ENCODE measurements at places on chromosomes 13 and 19.

DNA sequence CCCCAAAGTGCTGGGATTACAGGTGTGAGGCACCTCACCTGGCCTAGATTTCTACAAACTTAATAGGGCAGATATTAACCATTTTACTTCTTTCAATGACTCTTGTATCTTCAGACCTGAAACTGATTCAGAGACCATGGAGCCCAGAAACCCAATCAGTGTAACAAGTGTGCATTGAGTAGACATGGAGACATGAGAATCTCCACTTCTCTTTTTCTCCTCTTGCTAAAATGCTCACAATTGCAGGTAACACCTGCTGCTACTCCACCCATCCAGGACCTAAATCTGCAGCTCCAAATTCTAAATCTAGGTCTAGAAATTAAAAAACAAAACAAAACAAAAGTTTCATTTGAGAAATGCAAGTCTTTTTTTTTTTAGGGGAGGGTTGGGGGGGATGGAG lies 42.2 kb upstream of the ZNF681 start:
- no peak for DNase-seq
- no peaks in the 10 kb centered on the region for H3K36me3 ChIP-seq
- no peaks in the 10 kb centered on the region for H3K4me1 ChIP-seq
- H3K27me3 ChIP-seq: no peaks in the 10 kb centered on the region
- H3K4me3 ChIP-seq: no peak overlapping the region

DNA sequence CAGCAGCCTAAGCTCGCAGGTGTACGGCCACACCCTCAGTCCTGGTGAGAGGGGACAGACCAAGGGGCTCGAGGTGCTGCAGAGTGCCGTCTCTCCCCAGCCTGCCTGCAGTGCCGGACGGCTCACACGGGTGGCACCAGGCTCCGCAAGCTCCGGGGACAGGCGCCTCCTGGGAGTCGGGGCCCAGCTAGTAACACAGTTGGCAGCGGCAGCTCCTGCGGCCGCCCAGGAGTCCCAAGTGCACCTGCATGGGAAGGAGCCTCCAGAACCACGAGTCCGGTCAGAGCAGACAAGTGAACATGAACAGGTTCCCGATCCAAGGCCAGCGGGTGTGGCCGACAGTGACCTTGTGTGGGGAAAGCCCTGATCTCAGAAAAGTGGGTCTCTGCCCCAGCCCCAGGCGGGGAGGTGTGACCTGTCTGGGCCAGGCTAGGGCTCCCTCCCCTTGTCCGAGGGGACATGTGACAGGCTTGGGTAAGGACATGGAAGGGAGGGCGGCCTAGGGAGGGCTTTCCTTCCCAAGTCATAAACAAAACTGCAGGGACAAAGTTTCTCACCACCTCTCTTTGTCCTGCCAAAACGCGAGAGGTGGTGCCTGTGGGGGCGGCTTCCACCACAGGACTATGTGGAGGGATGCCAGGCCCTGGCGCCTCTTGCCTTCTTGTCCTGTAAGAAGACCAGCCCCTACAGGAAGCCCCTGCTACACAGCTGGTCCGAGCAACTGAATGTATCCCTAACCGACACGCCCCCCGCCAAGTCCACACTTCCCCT lies 46.5 kb downstream of the MLLT1 start:
- H3K4me3 ChIP-seq: no peak overlapping the region
- no peaks in the 10 kb centered on the region for H3K27me3 ChIP-seq
- peak; percentile 72 for DNase-seq
- no peaks in the 10 kb centered on the region for H3K36me3 ChIP-seq
- no peaks in the 10 kb centered on the region for H3K4me1 ChIP-seq

DNA sequence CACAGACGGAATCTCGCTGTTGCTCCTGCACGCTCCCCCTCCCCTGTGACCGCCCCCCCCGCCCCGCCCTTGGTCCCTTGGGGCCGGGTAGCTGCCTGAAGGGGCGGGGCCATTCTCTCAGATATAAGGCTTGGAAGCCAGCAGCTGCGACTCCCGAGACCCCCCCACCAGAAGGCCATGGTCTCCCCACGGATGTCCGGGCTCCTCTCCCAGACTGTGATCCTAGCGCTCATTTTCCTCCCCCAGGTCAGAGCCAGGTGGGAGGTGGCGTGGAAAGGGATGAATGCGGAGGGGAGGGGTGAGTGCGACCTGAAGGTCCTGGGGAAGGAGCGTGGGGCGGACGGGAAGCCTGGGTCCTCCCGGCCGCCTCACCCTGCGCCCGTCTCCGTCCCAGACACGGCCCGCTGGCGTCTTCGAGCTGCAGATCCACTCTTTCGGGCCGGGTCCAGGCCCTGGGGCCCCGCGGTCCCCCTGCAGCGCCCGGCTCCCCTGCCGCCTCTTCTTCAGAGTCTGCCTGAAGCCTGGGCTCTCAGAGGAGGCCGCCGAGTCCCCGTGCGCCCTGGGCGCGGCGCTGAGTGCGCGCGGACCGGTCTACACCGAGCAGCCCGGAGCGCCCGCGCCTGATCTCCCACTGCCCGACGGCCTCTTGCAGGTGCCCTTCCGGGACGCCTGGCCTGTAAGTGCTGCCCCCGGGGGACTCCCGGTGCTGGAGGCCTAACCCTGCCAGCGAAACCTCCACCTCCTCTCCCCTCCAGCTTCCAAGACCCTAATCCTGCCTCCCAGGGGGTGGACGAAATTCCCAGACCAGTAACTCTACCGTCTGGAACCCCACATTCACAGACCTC lies at the start of gene DLL3:
TSS of gene DLL3 (plus strand) at position 150 of the 845 bp plus-strand sequence. CDS start at position 178, 28 bp downstream.
- no peak within 1 kb of the TSS for H3K4me3 ChIP-seq
- H3K27ac ChIP-seq: no peak within 1 kb of the TSS
- H3K36me3 ChIP-seq: no peaks in the 10 kb centered on the region
- no peak for DNase-seq
- no peaks in the 10 kb centered on the region for H3K27me3 ChIP-seq
- no peaks in the 10 kb centered on the region for H3K4me1 ChIP-seq

GRCh38 chr13:27967736-27968315 lies 1.3 kb downstream of the CDX2 start:
- H3K36me3 ChIP-seq: no peaks in the 10 kb centered on the region
- H3K27me3 ChIP-seq: no peaks in the 10 kb centered on the region
- no peaks in the 10 kb centered on the region for H3K4me1 ChIP-seq
- no peak overlapping the region for H3K4me3 ChIP-seq

DNA sequence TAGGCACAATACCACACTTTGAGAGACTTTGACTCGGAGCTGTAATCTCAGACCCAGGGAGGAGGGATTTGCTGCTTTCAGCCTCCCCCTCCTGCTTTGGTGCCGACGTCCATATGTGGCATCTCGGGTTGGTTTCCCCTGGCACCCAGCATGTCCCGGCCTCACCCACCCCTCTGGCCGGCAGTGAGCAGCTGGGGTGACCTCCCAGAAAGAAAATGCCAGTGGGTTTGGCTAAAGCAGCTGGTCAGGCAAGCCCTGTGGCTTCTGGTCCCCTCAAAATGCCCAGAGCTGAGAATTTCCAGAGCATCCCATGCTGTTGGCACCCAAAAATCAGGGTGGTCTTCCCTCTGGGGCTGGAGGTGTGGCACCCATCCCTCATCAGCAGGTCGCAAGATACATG lies 34.1 kb downstream of the INSR start:
- no peaks in the 10 kb centered on the region for H3K4me1 ChIP-seq
- no peaks in the 10 kb centered on the region for H3K27me3 ChIP-seq
- H3K4me3 ChIP-seq: no peak overlapping the region
- no peak overlapping the region for H3K27ac ChIP-seq
- no peaks in the 10 kb centered on the region for H3K36me3 ChIP-seq

- H3K36me3 ChIP-seq: no peaks in the 10 kb centered on the region
- no peaks in the 10 kb centered on the region for H3K4me1 ChIP-seq
- DNase-seq: no peak
- no peak overlapping the region for H3K4me3 ChIP-seq
- no peak overlapping the region for H3K27ac ChIP-seq
Observed at GRCh38 chr13:61246351-61246750, 169.3 kb downstream of the PCDH20 start.

DNA sequence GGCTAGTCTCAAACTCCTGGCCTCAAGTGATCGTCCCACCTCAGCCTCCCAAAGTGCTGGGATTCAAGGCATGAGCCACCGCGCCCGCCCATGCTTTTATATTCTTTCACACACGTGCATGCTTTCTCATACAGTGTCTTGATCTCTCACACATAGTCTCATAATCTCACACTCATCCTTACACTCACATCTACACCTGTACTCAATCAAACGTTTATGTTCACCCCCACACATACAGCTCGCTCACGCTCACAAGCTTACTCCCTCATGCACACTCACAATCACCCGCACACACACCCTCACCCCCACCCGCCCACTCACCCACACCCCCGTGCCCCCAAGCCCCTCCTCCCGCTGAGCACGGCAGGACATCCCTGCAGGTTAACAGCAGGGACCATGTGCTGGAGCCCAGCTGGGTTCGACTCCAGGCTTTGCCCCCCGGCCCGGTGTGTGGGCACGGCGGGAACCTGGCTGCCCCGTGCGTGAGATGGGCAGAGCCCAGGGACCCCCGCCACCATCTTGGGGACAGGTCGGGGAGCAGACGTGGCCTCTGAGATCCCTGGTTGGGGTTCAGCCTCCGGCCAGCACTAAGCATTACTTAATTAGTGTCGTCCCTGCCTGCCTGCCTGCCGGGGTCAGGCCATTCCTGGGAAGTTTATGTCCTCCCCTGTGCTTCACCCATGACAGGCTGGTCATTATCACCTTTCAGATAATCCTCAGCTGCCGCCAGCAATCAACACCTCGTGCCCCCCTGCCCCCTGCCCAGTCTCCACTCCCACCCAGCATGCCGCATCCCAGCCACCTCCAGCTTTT lies 11.4 kb downstream of the SBK2 start:
- no peaks in the 10 kb centered on the region for H3K4me1 ChIP-seq
- no peaks in the 10 kb centered on the region for H3K27me3 ChIP-seq
- DNase-seq: no peak
- no peak overlapping the region for H3K27ac ChIP-seq

- no peak overlapping the region for H3K27ac ChIP-seq
- H3K36me3 ChIP-seq: no peaks in the 10 kb centered on the region
- DNase-seq: no peak
- no peaks in the 10 kb centered on the region for H3K27me3 ChIP-seq
- H3K4me3 ChIP-seq: no peak overlapping the region
Observed at GRCh38 chr13:110925023-110925612, 10.2 kb upstream of the ANKRD10 start.

DNA sequence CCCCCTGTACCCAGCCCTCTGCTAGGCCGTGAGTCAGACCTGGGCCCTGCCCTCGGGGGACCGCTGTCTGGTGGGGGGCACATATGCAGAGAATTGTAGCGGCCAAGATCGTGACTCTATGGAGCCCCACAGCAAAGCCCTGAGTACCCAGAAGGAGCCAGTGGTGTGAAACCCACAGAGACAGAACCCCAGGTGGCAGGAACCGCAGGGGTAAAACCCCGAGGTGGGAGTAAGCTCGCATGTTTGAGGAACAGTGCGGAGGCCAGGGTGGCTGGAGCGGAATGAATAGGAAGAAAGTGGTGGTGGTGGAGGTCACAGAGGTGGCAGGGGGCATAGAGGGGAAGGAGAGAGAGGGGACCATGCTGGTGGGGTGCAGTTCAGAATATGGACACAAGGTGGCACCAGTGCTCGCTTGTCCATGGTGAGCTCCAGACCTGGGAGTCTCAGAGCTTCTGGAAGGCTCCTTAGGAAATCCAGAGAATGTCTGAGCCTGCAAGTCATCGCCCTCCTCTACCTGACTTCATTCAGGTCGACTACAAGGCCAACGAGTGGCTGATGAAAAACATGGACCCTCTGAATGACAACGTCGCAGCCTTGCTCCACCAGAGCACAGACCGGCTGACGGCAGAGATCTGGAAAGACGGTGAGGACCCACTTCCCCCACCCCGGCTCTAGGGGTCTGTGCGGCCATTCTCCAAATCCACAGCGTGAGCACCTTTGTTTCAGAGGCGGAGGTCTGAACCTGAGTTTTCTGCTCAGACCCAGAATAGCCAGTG lies 48.9 kb downstream of the MYH14 start:
- H3K36me3 ChIP-seq: no peaks in the 10 kb centered on the region
- no peak overlapping the region for H3K27ac ChIP-seq
- no peak overlapping the region for H3K4me3 ChIP-seq
- DNase-seq: peak; percentile 29
- H3K4me1 ChIP-seq: no peaks in the 10 kb centered on the region
- H3K27me3 ChIP-seq: no peaks in the 10 kb centered on the region

DNA sequence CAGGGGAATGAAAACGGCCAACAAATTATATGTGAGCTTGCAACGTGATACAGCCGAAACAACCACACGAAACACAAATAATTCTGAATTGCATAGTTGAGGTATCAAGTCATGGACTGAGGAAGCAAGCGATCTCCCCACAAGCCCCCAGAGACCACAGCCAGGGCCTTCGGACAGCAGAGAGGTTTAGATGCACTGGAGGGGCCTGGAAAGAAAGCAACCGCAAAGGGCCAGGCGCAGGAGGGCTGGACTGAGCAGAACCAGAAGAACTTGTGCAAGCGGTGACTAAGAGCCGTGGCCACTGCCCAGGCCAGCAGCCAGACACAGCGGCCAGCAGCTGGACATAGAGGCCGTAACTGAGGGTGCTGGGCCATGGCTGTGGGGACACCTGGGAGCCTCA lies 131.4 kb downstream of the TNFRSF19 start:
- peak; percentile 90 for DNase-seq
- no peaks in the 10 kb centered on the region for H3K27me3 ChIP-seq
- H3K4me3 ChIP-seq: no peak overlapping the region
- no peaks in the 10 kb centered on the region for H3K4me1 ChIP-seq

DNA sequence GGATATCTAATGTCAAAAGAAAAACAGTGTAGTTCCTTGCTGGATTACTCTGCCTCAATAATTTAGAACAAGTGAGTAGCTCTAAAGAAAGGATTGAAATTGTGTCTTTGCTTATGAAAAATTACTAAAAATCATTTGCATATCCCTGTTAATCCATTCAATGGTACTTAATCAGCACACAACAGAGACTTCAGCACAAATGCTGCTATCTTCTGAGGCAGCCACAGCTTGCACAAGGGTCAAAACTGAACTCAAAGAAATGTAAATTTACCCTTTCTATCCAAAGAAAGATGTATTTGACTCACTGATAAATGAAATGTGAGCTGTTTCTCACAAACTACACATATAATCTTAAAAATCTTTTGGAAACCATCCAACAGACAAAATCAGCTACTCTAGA lies 116.2 kb downstream of the LHFPL6 start:
- H3K27ac ChIP-seq: no peak overlapping the region
- no peaks in the 10 kb centered on the region for H3K27me3 ChIP-seq
- DNase-seq: no peak
- H3K4me1 ChIP-seq: peaks cover 3% of the 10 kb centered on the region

DNA sequence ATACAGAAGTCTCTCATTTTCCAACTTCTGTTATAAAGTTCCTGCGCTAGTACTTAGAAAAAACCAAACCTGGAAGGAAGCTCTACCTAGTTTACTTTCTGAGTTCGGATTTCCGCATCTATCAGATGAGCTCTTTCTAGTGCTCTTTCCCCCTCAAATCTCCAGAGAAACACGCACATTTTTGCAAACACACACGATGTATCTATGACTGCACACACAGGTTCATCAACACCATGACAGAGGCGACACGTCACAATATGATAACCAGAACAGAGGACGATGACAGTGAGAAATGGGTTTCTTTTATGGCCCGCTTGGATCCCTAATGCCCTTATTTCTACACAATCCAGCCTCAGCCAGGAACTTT lies 629 bp upstream of the LRRC63 start:
- DNase-seq: no peak
- H3K36me3 ChIP-seq: no peaks in the 10 kb centered on the region
- no peak overlapping the region for H3K27ac ChIP-seq
- no peaks in the 10 kb centered on the region for H3K27me3 ChIP-seq

Data from aorta (tissue), 5 donors.